ENCODE measurements at places on chromosomes 7 and 10.

- no peak for DNase-seq
Measured at GRCh38 chr7:2971914-2972834, 71.5 kb downstream of the CARD11 start.

GRCh38 chr7:131250331-131250730, 77.3 kb upstream of the MKLN1 start:
- no peak for DNase-seq

DNA sequence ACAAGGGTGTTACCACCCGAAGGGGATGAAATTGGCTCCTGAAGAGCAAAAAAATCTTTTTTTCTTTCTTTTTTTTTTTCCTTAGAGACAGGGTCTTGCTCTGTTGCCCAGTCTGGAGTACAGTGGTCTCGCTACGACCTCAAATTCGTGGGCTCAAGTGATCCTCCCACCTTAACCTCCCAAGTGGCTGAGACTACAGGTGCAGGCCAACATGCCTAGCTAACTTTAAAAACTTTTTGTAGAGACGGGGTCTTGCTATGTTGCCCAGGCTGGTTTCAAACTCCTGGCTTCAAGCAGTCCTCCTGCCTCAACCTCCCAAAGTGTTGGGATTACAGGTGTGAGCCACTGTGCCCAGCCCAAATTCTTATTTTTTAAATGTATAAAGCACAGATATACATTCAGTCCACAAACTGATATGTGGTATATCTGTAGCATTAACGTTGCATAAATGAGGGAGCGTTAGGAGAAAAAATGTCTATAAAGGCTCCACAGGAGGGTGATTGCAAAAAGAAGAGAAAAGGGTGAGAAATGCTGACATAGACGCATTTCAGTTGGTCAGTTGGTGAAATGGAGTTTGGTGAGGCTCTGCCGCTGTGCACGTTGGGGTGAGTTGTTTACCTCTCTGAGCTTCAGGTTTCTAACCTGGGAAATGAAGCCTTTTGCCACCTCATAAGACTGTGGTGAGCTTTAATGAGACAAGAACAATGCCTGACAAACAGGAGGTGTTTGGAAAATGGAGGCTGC, 100.7 kb upstream of the PODXL start:
- DNase-seq = no peak

GRCh38 chr7:66894463-66895080, 26.5 kb upstream of the TMEM248 start:
- DNase-seq = no peak

- no peak for DNase-seq
Measured at GRCh38 chr7:28767356-28767755, 190.8 kb downstream of the TRIL start.

DNA sequence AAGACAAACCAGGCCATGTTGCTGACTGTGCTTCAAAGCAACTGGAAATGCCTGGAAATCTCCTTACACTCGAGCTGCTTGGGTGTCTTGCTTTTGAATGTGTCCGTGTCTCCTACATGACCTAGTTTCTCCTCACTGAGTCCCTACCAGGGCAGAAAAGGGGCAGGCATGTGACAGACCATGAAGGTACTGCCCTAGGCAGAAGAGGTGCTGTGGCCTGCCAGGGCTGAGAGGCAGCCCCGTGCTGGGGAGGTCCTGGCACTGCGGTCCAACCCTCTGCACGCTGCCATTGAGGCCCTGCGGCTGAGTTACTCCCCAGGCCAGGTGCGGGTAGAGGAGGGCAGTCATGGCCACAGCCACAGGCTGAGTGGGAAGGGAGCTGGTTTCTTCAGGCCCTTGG, 159.3 kb downstream of the LYZL1 start:
- DNase-seq = no peak

- DNase-seq = no peak
Measured at GRCh38 chr10:131556061-131556896, 244.8 kb upstream of the TCERG1L start.

DNA sequence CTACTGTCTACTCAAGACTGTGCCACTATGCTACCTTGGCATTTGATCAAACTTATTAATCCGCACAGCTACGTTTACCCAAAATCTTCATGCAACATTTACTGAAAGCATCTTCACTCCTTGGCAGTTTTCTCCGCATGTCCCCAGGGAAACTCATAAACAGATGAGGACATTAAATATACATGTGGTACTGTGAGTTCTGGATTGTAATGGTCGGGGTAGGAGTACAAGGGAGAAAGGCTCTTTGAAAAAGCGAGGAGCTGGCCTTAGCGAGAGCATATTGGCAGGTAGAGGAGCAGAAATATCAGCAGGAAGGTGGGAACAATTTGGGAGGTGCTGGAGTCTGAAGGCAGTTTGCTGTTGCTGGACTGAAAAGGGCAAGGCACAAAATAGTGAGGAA, 107.1 kb upstream of the NOBOX start:
- no peak for DNase-seq

GRCh38 chr7:951881-952547, 2.5 kb downstream of the ADAP1 start:
- no peak for DNase-seq

DNA sequence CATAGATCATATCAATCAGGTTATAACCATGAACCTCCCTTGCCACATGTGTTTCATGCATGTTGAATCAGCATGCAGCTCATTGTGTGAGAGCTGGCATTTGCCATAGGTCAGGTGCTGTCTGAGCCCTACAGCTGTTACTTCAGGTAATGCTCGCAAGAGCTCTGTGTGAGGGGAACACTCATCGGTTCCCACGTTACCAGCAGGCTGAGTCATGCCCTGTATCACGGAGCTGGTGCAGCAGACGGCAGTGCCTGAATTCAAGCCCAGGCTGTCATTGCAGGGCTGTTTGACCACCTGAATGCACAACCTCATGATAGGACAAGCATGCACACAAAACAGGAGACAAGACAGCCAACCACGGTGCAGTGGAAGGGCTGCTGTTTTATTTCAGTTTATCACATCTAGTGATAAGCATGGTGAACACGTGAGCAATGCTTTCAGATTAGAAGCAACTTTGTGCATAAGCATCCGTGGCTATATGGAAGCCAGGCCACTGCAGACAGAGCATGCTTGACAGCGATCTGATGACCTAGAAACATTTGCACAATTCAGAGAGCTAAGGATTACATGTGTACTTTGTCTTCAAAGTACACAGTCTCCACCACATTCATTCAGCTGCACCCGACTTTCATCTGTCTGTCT, 56.4 kb upstream of the PFKP start:
- DNase-seq = no peak

DNA sequence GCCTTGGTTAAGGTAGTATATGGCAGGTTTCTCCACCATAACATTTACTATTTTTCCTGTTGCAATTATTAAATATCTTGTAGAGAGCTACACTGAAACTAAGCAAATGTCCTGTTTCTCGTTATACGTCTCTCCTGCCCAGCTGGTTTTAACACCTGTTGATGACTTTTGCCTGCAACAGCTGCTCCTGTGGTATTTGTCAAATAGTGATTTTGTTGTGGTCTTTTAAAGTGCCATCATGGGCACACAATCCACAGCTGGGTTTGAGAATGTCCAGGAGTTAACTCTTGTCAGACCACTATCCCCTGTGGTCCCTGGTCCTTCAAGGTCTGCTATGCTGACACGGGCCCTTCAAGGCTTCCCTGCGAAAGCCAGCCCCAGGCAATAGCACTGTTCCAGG, 24.9 kb upstream of the SEC61G start:
- no peak for DNase-seq

GRCh38 chr10:131620314-131620713, 280.5 kb upstream of the PPP2R2D start:
- DNase-seq = no peak

DNA sequence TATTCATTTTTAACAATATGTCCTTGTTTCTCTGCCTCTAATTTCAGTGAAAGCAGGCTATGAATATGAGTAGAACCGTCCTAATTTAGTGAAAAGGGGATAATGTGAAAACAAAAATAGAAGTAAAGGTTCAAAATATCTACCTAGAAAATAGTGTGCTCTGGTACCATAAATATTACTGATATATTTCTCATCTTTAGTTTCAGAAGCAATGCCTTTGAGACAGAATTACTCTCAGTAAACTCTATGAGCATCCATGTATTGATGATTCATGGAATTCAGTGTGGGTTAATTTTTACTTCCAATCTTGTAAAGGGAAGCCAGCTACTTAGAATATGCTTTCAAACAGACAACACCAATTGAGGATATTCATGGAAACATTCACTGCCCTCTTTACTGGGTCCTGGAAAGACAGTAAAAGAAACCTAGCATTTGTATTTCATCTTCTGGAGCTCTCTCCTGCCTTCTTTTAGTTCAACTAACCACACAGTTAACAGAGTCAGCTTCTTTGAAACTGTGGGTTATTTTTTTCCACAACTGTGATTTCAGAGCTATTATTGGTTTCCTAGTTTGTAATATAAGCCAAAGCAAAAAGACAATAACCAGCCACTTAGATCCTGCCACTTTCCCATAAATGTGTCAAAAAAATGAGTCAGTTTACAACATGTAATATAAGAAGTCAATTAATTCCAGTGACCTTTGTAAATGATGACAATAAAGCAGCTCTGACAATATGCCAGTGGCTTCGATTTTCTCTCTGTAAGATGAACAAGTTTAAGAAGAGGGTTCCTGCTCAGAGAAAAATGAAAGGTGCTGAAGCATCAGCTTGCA, 1.7 kb downstream of the LRRN3 start:
- DNase-seq = no peak

DNA sequence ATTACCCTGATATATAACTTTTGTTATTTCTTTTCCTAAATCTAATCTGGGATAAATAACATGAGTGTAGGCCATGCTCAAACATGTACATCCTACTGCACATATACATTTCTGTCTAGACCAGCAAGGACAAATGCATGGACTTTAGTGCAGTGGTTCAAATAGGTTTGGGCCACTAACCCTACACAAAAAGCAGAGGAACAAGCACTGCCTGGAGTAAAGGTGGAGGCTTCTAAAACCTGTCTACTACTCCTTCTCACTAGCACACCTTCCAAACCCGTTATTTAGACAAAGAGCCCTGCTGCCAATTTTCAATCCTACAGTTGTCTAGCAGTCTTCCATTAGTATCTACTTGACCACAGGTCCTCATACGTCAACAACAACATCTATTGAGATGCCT, 34.8 kb downstream of the SGCE start:
- no peak for DNase-seq

GRCh38 chr10:31758495-31758894, 170.1 kb downstream of the ARHGAP12 start:
- DNase-seq = no peak

DNA sequence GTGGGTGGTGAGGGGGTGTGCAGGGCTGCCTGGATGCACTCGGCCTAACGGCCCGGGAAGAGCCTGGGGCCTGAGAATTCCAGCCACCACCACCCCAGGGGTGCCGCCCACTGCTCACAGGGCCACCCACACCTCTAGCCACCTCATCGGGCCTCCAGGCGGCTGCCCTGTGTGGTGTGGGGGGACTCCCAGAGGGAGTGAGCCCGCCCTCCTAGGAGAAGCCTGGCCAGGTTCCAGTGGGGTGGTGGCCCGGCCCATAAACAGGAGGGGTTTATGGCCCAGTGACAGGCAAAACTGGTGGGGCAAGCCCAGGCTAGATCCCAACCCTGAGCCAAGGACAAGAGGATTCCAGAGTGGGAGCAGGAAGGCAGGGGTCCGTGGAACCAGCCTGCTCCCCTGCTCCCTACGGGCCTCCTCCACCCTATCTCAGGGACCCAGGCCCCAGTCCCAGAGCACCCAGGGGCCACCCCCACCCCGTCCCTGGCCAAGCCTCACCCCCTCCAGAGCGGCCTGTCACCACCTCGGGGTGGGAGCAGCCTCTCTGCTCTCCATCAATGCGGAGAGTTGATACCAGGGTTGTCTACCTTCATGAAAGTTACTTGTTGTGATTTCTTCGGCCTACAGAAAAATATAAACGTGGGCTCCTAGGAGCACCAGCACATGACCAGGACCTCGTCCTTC, 20.2 kb upstream of the PDGFA start:
- DNase-seq = no peak

GRCh38 chr7:99380823-99381663, 6.5 kb downstream of the ARPC1B start:
- DNase-seq = peak; percentile 54

- DNase-seq = no peak
Measured at GRCh38 chr7:158702196-158702595, 2.4 kb downstream of the NCAPG2 start.

- no peak for DNase-seq
Measured at GRCh38 chr7:143889068-143889467, 12.9 kb downstream of the TCAF1 start.

DNA sequence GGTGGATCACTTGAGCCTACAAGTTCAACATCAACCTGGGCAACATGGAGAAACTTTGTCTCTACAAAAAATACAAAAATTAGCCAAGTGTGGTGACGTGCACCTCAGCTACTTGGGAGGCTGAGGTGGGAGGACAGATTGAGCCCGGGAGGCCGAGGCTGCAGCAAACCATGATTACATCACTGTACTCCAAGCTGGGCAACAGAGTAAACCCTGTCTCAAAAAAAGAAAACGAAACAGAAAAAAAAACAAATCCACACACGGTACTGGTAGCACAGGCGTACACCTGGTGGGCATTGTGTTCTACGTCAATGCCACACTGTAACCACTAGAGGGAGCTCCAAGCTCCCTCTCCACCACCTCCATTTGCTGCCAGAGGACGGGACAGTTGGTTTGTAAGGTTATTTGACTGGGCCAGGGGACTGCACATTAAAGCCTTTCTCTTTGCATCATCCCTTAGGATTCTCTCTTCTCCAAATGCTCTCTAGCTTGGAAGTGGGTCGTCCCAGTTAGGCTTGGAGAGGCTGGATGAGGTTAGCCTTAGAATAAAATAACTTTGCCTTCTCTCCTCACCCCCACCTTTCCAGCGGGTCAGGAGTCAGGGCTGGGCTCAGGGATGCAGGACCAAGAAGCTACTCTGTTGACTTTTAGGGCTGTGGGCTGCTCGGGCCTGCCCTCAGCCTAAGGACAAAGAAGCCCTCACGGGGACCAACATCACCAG, 130.8 kb downstream of the SORBS1 start:
- no peak for DNase-seq

- DNase-seq = no peak
Measured at GRCh38 chr7:70923181-70923845, 208.6 kb upstream of the GALNT17 start.

DNA sequence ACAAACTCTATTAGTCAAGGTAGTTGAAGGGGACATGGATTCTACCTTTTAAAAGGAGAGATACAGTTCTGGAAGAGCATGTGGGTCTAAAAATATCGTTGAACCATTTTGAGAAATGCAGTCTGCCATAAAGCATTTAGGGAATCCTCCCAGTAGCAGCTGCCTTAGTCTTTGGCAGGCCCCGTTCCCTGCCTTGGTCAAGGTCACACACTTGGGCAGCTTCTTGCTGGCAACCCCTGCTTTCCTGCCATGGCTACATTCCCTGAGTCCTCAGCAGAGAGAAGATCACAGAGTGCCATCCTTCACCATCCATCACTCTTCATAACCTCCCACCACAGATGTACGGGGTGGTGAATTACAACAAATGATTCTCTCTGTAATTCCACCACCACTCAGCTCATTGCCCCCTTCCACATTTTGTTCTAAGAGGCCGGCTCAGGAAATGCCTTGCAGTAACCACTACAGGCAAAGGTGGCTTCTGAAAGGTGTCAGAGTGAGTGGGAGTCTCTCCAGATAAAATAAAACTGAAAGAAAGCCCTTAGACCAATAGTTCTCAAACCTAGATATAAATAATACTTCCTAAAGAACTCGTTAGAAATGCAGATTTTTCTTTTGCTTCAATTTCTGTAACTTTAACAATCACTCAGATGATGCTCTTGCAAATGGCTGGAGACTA, 121.4 kb upstream of the STK17A start:
- DNase-seq = no peak

All from activated gamma-delta T cell (primary cell).